ENCODE measurements at places on chromosomes 4 and X.

DNA sequence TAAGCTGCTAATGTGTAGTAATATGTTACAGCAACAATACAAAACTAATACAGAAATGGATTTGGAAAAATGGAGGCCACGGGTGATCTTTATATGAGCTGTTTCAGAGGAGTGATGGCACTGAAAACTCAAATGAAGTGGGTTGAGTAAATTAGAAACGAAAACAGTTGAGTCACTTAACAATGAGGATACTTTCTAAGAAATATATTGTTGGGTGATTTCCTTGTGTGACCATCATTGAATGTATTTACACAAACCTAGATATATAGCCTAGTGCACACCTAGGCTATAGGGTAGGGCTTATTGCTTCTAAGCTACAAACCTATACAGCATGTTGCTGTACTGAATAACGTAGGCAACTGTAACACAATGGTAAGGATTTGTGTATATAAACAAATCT, 30.5 kb upstream of the DHX15 start:
- no peak for DNase-seq

- DNase-seq = no peak
Measured at GRCh38 chrX:15129412-15129811, 140.5 kb downstream of the ASB9 start.

GRCh38 chrX:63327788-63328187, 23.3 kb downstream of the SPIN4 start:
- no peak for DNase-seq

- DNase-seq = no peak
Measured at GRCh38 chr4:82755650-82756049, 42.9 kb downstream of the SCD5 start.

DNA sequence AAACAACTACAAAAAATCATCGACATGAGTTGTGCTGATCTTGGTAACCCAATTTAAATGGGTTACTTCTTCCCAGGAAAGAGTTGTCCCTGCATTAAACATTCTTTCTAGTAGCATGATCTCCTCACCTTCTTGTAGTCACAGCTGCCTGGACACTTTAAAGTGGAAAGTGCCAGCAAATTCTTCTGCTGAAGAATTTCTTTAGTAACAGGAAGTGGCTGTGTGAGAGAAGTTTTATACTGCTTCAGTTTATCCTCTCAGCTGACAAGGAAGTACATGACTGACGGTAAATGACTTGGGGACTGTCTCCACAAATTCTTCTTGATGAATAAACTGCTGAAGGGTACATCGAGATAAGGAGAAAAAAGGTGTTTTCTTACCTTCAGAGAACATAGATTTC, 18.2 kb upstream of the TNIP3 start:
- peak; percentile 40 for DNase-seq

- DNase-seq = no peak
Measured at GRCh38 chr4:179114615-179115014, 1672.4 kb upstream of the AGA start.

DNA sequence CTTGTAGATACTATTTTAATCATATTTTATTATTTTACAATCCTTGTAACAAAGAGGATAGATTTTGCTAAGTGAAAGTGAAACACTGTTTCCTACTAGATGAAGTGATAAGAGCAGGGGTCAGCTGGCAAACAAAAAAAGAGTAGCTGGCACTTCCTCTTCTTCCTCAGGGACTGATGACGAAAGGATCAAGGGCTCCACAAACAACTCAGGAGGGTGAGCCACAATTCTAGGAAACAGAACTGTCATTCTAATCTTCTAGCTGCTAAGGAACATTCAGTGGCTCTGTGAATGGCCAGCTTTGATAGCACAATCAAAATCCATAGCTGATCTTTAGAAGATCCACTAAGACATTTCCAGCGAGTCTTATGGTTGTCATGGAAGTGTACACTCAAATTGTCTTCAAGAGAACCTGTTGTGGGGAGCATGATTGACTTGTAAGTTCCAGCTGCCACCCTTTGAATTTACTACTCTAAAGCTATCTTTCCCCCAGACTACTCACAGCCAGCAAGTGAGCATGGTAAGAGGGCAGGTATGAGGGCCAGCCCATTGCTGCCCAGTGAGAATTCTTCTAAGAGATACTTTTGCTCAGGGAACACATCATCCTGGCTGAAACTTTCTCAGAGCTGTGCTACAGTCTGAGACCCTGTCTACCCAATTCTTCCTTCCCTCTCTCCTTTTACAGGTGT, 275.7 kb upstream of the RASGEF1B start:
- peak; percentile 45 for DNase-seq

GRCh38 chr4:87034527-87034926, 99.7 kb downstream of the AFF1 start:
- DNase-seq = no peak

DNA sequence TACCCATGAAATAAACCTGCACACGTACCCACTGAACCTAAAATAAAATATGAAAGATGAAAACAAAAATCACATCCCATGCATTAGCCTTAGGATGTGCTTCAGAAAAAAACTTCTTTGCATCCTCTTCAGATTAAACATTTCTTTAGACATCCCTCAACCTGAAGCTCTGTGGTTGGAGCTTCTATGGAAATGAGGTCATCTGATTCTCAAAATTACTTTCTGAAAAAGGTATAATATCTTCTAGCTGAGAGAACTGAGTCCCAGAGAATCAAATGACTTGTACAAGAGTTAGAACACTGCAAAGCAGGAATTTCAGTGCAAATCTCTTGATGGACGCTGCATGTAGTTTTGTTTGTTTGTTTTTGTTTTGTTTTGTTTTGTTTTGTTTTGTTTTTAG, 19.1 kb upstream of the ANTXR2 start:
- DNase-seq = no peak

DNA sequence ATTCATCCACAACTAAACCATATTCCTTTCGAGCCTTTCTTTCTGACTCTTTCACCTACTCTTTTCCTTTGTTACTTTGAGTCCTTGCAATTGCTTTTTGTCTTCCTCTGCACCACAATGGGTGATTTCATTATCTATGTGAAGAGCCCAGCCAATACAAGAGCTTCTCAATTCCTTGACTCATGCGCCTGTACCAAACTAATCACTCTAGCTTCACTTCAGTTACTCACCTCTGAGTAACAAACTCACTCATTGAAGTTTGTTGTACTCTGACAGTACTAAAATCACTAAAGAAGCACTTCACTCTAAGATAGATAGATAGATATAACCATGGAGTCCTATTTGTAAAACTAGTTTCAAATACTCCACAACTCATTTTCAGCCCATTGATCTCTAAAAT, 191.7 kb upstream of the EPHA5 start:
- DNase-seq = no peak

GRCh38 chr4:106096454-106096853, 201.2 kb downstream of the NPNT start:
- DNase-seq = no peak

- DNase-seq = no peak
Measured at GRCh38 chrX:107484002-107484726, 34.7 kb downstream of the FRMPD3 start.

DNA sequence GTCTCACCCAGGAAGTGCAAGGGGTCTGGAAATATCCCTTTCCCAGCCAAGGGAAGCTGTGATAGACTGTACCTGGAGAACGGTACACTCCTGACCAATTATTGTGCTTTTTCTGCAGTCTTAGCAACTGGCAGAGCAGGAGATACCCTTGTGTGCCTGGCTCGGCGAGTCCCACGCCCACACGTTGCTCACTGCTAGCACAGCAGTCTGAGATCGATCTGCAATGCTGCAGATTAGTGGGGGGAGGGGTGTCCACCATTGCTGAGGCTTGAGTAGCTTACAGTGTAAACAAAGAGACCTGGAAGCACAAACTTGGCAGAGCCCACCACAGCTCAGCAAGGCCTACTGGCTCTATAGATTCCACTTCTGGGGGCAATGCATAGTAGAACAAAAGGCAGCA, 138.5 kb downstream of the CHRDL1 start:
- no peak for DNase-seq

GRCh38 chr4:8893624-8894423, 22.2 kb upstream of the HMX1 start:
- DNase-seq = no peak

DNA sequence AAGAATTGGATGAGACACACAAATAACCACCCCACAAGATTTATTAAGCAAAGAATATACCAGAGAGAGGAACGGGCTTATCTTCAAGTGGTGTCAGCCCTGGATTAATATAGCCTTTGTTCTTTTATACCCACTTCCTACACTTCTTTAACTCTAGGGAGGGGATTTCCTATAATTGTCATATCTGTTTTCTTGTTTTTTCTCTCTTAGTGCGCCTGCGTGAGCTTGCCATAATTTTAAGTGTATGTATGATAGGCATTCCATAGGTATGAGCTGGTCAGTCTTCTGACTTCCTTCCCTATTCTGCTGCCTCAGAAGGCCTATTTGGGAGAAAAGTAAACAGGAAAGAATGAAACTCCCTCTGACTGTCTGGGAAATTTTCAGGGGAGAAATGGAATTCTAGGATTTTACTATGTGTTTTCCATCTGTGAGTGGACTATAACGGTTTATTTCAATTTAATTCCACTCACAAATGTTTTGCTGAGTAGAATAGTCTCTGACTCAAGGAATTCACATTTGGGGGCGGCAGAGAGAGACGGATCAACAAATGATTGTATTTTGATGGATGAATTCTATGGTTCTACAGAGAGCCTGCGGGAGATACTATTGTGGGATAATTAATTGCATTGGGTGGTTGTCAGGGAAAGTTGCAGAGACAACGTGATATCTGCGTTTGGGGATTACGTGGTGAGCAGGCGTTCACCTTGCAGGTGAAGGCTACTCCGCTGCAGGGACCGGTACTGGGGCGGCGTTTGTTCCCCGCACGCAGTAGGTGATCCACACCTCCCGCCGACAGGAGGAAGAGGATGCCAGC, 626 bp upstream of the CEP135 start:
- DNase-seq = peak; percentile 69

DNA sequence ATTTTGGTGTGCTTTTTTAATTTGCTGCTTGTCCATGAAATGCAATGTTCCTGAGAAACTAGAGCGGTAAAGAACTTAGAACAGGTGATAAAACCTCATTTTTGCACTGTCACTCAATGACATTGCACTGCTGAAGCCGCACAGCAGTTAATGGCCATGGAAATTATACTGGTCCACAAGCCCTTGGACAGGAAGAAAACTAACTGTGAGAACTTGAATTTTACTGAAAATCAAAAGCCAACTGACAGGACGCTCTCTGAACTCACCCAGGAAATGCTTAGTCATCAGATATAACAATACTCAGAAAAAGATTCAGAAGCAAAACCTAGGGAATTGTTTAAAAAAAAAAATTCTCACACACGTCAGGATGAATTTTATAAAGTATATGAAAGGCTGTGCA, 246.4 kb upstream of the SLC7A11 start:
- no peak for DNase-seq

DNA sequence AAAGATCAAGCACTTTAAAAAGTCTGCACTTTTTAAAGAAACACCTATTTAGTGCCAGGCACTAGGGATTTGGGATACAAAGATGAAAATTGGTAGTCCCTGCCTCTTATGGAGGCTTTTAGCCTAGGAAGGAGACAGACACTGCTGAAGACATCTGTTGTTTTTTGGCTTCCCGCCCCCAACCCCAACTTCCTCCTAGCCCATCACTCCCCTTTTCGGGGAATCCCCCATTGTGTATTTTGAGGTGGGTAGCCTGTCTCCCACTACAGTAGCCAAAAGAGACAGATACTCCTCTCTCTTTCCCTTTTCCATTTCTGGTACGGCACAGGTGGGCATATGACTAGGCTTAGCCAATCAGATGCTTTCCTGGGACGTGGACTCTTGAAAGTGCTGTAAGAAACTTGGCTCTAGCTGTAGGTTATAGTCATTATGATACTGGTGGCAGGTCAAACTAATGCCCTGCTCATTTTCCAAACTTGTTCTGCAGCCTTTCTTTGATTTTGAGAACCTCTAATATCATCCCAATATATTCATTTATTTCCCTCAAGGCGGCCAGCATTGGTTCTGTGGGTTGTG, 194.6 kb upstream of the RBPJ start:
- DNase-seq = no peak

- DNase-seq = no peak
Measured at GRCh38 chr4:48478273-48478672, 4.9 kb upstream of the SLC10A4 start.

- no peak for DNase-seq
Measured at GRCh38 chr4:21090094-21090666, 389.9 kb downstream of the PACRGL start.

DNA sequence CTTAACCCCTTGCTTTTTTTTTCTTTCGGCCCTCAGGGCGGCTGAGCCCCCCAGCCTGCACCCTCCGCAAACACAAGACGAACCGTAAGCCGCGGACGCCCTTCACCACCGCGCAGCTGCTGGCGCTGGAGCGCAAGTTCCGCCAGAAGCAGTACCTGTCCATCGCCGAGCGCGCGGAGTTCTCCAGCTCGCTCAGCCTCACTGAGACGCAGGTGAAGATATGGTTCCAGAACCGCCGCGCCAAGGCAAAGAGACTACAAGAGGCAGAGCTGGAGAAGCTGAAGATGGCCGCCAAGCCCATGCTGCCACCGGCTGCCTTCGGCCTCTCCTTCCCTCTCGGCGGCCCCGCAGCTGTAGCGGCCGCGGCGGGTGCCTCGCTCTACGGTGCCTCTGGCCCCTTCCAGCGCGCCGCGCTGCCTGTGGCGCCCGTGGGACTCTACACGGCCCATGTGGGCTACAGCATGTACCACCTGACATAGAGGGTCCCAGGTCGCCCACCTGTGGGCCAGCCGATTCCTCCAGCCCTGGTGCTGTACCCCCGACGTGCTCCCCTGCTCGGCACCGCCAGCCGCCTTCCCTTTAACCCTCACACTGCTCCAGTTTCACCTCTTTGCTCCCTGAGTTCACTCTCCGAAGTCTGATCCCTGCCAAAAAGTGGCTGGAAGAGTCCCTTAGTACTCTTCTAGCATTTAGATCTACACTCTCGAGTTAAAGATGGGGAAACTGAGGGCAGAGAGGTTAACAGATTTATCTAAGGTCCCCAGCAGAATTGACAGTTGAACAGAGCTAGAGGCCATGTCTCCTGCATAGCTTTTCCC, 3.4 kb downstream of the MSX1 start:
- DNase-seq = no peak

- no peak for DNase-seq
Measured at GRCh38 chrX:40877887-40878286, 142.5 kb upstream of the MED14 start.

GRCh38 chrX:49040376-49040955, 2.7 kb downstream of the TFE3 start:
- DNase-seq = no peak

DNA sequence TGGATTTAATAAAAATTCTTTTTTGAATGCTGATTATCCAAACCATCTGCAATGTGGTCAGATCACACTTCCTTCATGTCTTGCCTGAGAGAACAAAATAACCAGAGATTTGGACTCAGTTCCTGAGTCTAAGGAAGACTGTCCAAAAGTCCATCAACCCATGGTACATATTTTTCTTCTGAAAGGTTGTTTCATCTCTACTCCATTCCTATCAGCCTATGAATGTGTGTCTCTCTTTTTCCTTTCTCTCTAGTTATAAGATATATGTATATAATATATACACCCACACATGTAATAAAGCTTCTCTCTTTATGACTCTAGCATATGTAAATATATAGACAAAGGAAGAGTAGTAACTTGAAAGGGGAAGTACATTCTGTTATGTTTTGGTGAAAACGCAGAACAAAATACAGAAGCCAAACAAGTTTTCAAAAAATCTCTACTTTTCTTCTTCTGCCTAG, 226.9 kb downstream of the ARHGAP24 start:
- DNase-seq = no peak

- no peak for DNase-seq
Measured at GRCh38 chrX:39563178-39563577, 534.6 kb downstream of the BCOR start.

- DNase-seq = no peak
Measured at GRCh38 chrX:102985192-102985591, 48.1 kb downstream of the RAB40AL start.

Data from CD4-positive, alpha-beta T cell treated with Interleukin-4 for 1 hour (primary cell).